ENCODE measurements at places on chromosomes 3 and 15.

- DNase-seq = no peak
These were observed 60.3 kb downstream of the CMSS1 start for GRCh38 chr3:99878005-99878404.

- DNase-seq = no peak
These were observed 43.6 kb upstream of the PLCL2 start for GRCh38 chr3:16841041-16841753.

DNA sequence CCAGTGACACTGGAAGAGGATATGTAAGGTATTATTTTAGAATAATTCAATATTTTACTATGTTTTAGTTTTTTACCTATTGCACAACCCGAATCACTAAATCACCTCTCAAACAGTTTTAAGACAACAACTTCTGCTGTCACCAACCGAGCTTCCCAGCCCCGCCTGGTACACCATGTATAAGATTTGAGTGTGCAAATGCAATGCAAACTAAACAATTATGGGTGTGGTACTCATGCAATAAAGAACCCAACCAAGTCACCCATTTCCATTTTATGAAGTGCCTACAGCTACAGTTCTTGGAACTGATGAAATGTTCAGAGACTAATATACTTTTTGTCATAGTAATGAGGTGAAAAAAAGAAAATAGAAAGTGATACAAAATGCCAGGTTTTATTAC, 256.2 kb downstream of the TAFA4 start:
- DNase-seq = no peak

GRCh38 chr3:46737329-46737731, 19.7 kb upstream of the PRSS50 start:
- DNase-seq = no peak

- DNase-seq = no peak
These were observed 106.5 kb downstream of the IQCH start for GRCh38 chr15:67361100-67361499.

DNA sequence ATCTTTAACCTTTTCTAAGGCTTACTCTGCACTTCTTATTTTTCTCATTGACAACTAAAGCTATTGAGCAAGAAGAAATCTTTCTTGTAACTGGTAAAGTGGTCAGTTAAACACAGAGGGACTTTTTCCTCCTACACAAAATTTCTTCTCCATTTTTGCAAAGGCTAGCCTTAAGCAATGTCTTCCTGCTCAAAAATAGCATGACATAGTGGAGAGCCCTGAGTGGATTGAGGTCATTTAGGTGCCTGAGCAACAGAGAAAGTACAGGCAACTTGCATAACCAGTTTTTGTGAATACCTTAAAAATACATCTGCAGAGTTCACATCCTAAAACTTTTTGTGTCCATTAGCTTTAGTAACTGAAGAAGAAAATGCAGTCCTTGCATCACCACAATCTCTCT, 144.7 kb upstream of the TTC14 start:
- DNase-seq = no peak

GRCh38 chr3:154188846-154189245, 67.7 kb downstream of the ARHGEF26 start:
- no peak for DNase-seq

- no peak for DNase-seq
These were observed 636.8 kb downstream of the MECOM start for GRCh38 chr3:169026543-169027182.

- DNase-seq = no peak
These were observed 85.9 kb downstream of the NR2F2 start for GRCh38 chr15:96416218-96416933.

GRCh38 chr15:101303408-101303807, 8.4 kb upstream of the SNRPA1 start:
- DNase-seq = no peak
